ENCODE measurements at places on chromosomes 2 and 18.

GRCh38 chr2:212537726-212538304, 787 bp downstream of the ERBB4 start:
- peak; percentile 8 for DNase-seq

- DNase-seq, result no peak
Observed at GRCh38 chr18:21100146-21100545, 11.5 kb downstream of the ROCK1 start.

GRCh38 chr2:131413148-131413747, 49.3 kb upstream of the RAB6D start:
- DNase-seq, result peak; percentile 71

DNA sequence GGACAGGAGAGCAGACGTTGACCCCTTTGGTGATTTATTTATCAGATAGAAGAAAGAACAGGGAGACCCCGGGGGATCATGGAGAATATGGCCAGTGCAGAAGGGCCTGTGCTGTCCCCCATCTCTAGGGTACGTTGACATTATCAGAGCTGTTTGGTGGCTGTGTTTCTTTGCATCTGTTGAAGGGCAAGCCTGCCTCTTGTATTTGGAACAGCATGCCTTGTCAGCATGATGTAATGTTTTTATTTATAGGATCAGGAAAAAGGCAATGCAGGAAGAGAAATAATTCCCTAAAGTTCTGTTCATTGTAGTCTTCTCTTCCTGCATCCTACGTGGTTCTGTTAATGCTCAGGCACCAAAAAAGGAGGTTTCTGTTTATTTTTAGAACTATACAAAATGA, 49.8 kb upstream of the CABYR start:
- DNase-seq, result peak; percentile 71

DNA sequence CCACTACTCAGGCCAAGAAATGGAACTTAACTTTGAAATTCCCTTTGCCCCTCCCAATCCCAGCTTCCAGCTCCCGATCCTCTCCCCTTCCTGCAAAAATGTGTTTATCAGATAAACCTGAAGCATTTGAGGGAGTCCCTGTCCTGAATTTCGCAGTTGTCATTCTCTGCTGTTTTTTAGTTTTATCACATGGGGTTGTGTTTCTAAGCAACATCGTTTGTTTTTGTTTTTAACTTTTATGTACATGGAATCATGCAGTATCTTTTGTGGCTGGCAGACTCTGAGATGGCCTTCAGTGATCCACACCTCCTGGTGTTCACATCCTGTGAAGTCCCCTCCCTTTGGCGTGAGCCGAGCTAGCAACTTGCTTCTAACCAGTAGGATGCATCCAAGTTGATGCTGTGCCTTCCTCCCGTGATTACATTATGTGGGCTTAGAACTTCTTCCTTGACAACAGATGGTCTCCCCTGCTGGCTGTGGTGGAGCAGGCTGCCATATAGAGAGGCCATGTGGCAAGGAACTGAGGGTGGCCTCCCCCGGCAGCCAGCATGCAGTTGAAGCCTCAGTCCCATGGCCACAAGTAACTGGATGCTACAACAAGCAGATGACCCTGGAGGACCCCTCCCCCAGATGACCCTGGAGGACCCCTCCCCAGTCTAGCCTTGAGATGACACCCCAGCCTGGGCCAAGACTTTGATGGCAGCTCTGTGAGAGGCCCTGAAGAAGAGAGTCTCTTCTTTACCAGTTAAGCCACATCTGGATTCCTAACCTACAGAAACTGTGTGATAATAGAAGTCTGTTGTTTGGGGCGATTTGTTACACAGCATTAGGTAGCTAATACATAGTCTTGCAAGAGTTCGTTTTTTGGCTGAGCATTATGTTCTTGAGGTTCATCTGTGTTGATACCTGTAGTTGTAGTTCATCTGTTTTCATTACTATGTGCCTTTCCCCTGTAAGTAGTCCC, 27.7 kb downstream of the SH3BP4 start:
- DNase-seq, result no peak

GRCh38 chr2:128348701-128349100, 30.0 kb upstream of the HS6ST1 start:
- DNase-seq, result no peak

DNA sequence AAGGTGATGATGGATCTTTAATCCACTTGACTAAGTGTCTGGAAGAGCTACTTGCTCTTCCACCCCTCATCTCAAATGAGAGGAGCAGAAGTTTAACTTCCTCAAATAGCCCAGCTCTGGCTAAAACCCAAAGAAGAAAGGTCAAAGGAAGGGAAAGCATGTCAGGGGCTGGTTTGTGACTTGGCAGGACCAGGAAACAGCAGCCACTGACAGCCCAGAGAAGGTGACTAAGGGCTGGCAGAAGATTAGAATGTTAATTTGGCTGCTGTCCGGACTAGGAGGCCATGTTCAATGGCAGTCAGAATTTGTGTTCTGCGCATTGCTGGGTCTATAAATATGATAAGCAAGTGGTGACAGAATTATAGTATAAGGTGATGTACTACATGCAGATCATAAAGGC, 386.2 kb downstream of the SETBP1 start:
- DNase-seq, result no peak

- no peak for DNase-seq
Observed at GRCh38 chr2:204265681-204266181, 279.5 kb upstream of the PARD3B start.

- no peak for DNase-seq
Observed at GRCh38 chr2:172722481-172722880, 13.2 kb upstream of the RAPGEF4 start.

Data from myocyte (in vitro differentiated cells).